Right forelimb (tissue), 1 donor: ENCODE measurements at places on chromosomes 12 and 14.
A peak's percentile ranks its signal among the peaks of the same experiment; 100 is the strongest.

- DNase-seq = peak; percentile 36
These were observed 45.0 kb downstream of the SH2B3 start for GRCh38 chr12:111450676-111451075.

DNA sequence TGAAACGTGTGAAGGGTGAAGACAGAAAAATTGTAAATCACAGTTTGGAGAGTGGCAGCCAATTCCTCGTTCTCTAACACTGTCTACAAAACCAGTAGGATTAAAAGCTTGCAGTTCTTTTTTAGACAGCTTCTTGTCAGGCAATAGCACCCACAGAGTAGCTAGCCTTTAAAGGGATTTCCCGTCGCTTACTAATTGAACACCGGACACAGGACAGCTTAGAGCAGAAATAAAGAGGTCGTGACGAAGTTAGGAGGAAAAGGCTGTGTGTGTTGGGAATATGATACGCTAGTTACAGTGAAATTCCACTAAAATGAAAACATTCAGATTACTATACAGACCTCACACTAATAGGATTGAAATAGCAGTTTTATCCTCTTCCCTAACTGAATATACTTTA is 149.1 kb upstream of the FLRT2 start:
- DNase-seq = no peak

DNA sequence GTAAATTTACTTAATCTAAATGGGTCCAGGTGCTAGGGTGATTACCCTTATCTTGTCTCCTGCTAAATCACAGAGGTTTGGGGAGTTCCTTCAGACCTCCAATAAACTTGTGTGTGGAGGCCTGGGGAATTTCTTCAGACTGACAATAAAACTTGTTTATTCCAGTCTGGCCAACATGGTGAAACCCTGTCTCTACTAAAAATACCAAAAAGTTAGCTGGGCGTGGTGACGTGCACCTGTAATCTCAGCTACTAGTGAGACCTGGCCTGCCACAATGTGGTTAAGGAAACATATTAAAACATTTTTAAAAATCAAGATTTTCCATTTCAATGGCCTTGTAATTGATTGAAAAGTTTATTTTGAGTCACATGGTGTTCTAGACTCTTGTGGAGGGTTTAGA is 126.9 kb upstream of the FGD4 start:
- no peak for DNase-seq

GRCh38 chr12:98895086-98895651 is 250.1 kb downstream of the APAF1 start:
- DNase-seq = no peak

DNA sequence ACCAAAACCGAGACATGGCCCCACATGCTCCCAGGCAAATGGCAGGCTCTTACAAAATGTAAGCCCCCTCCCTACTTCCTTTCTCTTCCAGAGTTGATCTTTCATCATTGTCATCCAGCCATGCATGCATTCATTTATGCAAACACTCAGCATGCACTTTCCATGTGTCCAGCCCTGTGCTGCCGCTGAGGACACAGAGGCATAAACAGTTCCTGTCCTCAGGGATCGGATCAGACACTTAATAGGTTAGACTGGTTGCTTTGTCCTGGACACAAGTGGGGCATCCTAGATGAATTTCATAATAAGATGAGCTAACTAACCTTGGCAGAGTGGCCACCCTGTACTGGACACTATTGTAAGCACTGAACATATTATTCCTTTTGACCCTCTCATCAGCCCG is 23.1 kb downstream of the PRIMA1 start:
- DNase-seq = no peak

GRCh38 chr12:78229591-78230101 is 399.0 kb downstream of the NAV3 start:
- no peak for DNase-seq

- no peak for DNase-seq
These were observed 38.0 kb downstream of the SPPL3 start for GRCh38 chr12:120866108-120866507.

GRCh38 chr12:21879312-21879711 is 61.9 kb downstream of the ABCC9 start:
- no peak for DNase-seq

DNA sequence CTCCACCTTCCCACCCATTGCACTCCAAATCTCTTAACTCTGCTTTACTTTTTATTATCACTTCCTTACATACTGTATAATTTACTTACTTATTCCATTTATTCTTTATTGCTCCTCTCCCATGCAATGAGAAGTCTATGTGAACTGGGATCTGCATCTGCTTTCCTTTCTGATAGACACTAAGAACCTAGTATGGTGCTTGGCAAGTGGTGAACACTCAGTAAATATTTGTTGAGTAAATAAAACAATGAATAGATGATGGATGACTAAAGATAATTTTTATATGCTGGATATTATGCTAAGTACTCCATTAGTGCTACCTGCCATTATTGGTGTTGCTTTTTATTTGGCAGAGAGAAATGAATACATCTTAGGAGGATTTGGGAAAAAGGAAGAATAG is 151.0 kb downstream of the TPH2 start:
- DNase-seq = no peak

GRCh38 chr14:96624661-96625425 is 122.7 kb downstream of the PAPOLA start:
- DNase-seq = peak; percentile 33

DNA sequence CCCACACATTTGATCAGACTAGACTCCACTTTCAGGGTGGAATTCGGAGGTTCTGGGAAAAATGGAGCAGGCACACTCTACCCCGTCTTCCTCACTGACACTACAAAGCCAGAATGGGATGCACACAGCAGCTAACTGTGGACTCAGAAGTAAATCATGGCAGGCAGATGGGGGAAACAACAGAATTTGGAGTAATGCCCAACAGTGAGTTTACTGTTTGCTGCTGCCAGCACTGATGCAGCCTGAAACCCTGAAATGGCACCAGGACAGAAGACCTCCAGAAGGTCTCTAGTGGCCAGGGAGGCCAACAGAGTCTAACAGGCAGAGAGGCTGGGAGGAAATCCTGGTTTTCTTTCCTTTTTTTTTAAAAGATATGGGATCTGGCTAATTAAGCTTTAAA is 24.6 kb downstream of the KCTD10 start:
- DNase-seq = no peak

DNA sequence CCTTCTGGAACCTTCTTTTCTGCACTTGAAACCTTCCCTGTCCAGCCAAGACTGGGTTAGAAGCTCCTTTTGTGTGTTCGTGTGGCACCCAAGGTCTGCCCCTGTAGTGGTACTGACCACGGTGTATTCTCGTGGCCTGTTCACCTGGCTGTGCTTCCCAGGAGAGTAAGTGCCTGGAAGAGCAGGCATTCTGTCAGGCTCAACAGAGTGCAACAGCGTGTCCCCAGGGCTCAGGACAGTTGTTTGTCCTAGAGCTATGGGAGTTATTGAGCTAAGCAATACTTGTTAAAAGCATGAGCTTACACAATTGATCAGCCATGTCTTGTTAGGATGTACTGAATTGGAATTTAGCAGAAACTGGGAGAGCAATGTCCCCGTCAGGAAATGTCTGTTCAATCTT is 12.9 kb upstream of the SLC38A2 start:
- DNase-seq = no peak

DNA sequence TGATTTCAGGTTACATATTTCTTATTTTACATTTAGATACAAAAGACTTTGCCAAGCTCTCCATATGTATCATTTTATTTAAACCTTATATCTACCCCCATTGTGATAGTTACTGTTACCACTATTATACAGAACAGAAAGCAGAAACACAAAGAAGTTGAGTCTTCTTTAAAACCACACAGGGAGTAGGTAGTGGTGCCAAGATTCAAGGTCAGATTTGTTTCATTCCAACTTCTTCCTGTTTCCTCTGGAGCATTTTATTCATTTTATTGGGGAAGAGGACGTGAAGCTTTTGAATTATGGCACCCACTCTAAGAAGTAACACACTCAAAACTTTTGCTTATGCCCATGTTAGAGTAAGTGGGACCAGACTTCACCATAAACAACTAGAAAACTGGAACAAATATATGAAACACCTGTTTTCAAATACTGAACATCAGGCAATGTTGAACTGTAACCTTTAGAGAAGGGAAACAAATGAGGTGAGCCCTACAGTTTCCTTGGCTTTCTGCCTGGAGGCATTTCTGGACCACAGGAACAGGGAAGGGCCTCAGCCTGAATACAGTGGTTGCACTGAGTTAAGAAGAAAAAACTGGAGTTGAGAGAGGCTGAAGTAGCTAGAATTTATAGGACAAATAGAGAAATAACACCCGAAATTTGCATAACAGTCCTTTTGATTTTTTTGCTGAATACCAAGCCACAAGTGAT is 160.4 kb upstream of the SSTR1 start:
- no peak for DNase-seq

DNA sequence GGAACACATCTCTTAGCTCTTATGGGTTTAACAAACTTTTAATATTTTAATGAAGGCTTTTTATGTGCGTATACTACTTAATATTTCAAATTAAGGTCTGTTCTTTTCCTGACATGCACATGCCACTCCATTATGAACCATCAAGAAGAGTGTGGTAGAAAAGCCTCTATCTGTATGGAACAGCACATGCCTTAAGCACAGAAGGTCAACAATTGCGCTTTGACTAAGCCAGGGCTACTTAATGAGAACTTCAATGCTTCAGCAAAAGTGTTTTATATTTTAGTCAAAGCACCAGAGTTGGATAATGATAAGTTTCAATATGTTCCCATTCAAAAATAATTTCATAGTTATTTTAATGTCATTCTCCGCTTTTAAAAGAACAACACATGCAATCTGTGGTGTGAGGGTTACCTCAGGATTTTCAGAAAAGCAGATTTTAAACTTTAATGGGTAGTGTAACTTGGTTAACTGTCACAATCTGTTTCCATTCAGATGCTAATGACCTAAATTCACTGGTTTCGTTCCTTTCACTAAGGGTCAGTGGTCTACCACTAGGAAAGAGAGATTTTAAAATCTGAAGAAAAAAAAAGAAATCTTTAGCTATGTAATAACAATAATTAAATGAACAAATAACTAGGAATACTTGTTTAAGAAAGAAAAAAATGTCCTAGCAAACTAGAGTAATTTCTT is 193.4 kb upstream of the NOVA1 start:
- no peak for DNase-seq

GRCh38 chr12:1719139-1719538 is 28.3 kb downstream of the ADIPOR2 start:
- DNase-seq = no peak

DNA sequence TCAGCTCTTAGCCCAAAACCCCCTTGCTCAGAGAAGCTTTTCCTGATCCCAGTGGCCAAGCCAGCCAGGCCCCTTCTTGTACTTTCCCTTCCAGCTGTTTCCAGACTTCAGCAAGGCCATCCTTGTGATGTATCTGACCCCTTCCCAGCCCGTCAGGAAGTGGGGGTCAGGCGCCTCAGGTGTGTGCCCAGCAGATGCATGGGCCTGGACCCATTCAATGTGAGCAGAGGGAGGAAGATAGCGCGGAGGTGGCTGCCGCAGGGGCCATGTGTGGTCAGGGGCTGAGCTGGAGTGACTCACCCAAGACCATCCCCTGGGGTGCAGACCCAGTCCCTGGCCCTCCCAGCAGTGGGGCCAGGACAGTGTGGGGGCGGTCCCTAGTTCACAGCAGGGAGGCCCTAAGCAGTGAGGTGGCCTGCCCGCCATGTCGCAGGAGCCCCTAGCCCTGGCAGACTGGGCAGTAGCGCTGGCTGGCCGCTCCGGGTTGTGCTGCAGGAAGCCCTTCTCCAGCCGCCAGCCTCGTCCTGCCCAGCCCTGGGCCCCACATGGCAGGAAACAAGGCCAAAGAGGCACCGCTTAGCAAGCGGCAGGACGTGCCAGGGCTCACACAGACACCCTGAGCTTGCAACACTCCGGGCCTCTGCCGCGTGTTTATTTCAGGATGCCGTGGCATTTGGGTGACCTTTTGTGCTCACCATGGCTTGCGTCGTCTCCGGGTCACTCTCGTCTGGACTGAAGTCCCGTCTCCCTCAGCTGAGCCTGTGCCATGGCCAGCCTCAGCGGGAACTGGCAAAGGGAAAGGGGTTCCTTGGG is 12.0 kb downstream of the ADSS1 start:
- peak; percentile 70 for DNase-seq

DNA sequence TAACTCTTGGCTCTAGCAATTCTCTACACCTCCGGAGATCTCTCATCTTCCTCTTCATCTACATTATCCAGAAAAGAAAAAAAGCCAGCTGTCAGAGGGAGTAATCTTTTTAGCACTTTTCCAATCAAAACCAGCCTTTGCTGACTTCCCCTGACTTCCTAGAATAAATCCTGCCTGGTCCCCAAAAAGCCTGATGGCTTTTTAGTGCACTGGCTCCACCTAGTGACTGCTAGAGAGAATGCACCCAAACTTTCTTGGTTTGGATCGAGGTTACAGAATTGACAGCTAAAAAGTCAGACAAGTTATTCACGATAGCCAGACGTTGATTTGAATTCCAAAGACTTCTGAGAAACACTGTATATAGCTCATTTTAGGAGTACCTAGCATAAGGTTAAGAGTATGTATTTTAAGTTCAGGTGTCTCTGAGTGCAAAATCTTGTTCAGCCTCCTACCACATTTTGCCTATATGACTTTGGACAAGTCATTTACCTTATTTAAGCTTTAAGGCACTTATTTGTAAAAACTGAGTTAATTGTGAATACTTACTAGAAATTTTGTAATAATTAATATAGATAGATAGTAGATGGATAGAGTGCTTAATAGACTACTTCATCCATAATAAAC is 185.7 kb upstream of the GRIN2B start:
- DNase-seq = peak; percentile 60

- DNase-seq = no peak
These were observed 27.0 kb upstream of the FOXN3 start for GRCh38 chr14:89444044-89444443.

- no peak for DNase-seq
These were observed at the start of gene LPAR5 for GRCh38 chr12:6635856-6636531. Gene LPAR5 (minus strand): TSS chr12:6635959. CDS start chr12:6621248, 14,711 bp downstream.

DNA sequence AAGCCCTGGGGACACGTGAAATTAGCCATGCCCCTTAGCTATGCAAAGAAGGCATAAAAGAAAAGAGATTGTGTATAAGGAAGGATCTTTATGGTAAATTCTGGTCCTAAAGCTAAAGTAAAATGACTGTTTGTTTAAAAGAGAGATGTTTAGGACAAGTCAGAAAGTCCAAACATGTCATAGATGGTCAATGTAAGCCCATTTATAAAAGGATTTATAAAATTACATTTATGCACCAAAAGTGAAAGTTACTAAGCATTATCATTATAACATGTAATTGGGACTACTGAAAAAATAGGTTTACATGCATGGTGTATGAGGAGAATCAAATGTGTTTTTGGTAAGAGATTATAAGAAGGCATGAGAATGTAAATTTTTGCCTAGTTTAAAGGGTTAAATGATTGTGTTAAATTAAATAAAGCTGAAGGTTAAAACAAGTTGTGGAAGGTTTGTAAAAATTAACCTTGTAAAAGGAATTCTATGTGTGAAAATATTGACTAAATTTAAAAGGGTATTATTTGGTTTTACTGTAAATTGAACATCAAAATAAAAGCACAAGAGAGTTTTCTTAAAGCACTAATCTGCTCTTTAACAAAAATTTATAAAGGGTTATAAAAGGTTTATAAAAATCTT is 50.4 kb upstream of the TSPAN8 start:
- DNase-seq = no peak

DNA sequence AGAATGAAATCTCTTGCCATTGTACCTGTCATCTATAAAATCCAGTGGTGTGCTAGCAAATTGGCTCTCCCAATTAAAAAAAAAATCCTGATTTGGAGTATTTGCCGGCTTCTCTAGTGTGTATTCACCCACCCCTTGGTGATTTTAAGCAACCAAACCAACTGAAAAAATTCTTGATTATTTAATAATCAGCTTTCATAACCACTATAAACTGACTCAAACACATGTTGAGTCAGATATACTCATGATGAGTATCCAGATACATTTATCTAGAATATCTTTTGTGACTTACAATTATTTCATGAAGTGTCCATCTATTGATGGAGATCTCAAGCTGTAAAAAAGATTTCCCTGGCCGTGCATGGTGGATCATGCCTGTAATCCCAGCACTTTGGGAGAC is 205.4 kb downstream of the RASSF9 start:
- no peak for DNase-seq
